ENCODE measurements at places on chromosomes 12 and 14.
A peak's percentile ranks its signal among the peaks of the same experiment; 100 is the strongest.

GRCh38 chr12:111411185-111411764, 5.6 kb downstream of the SH2B3 start:
- no peak for DNase-seq

DNA sequence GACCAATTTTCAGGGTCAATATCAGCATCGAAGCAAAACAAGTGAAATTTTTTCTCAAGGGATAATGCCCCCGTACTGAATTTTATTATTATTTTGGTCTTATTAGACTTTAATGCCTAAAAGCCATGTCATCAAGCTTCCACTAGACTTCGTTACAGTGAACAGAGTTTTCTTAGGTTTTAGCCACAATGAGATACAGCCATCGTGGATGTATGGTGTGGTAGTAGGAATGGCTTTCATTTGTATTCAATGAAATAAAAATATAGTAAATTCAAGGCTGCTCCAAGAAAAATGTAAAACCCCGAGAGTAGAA, 11.7 kb downstream of the TAOK3 start:
- no peak for DNase-seq

GRCh38 chr12:70721216-70721615, 84.0 kb upstream of the PTPRB start:
- no peak for DNase-seq

DNA sequence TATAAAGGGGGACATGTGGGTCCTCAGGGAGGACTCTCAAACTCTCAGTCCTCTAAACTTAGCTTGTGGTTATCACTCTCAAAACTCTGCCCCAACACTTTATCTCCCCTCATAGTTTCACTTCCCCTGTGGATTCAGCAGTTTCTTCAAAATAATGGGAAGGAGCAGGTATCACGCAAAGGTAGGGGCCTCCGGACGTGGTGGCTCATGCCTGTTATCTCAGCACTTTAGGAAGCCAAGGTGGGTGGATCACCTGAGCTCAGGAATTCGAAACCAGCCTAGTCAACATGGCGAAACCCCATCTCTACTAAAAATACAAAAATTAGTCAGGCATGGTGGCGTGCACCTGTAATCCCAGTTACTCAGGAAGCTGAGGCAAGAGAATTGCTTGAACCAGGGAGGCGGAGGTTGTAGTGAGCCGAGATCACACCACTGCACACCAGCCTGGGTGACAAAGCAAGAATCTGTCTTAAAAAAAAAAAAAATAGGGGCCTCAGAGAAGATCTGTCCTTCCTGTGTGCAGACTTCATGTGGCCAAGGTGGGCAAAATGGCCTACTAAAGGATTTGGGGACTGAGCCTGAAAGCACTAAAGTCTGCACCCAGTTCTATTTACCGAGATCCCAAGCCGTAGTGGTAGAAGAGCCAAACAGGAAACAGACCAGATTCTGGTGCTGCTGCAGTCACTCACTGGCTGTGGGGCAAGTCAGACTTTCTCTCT, 6.4 kb downstream of the ITGB7 start:
- DNase-seq = no peak

GRCh38 chr14:101823066-101823465, 61.6 kb downstream of the PPP2R5C start:
- no peak for DNase-seq

- DNase-seq = no peak
Observed at GRCh38 chr12:33994857-33995808, 27.2 kb upstream of the ALG10 start.

DNA sequence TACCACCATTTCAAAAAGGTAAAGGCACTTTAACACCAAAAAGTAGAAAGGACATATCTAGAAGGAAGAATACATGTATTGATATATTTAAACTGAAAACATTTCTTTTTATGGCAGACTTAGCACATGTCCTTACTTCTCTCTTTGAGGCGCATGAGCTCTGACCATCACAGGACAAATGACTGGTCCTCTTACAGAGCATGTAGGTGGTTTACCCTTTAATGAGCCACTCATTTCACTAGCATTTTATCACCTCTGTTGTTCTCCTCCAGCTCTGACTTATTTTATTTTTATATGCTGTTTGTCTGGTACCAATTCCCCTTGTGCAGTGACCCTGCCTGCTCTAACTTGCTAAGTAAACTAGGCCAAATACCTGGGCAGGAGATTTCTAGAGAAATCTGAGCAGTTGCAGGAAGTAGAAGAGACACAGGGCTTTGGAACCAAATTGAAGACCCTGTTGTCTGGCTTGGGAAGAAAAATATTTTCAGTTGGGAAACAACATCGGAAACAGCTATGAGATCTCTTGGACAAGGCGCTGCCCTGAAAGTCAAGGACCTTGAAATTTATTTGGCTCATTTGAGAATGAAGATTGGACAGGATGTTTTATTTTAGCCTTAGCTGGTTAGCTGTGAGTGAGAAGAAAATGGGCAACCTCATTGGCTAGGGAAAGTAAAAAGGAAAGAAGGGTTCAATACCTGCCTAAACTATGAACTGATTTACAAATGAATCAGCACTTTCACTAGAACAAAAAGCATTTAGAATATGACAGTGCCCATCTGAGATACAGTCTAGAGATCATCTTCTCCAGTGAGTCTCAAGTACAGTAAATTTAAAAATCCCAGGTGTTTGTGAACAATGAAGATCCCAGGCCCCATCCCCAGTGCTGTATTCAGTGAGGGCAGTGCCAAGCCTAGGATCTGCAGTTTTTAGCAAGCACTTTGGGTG, 374.4 kb downstream of the ZFP36L1 start:
- DNase-seq = no peak

- DNase-seq = no peak
Observed at GRCh38 chr14:37655418-37655817, 60.0 kb downstream of the TTC6 start.

DNA sequence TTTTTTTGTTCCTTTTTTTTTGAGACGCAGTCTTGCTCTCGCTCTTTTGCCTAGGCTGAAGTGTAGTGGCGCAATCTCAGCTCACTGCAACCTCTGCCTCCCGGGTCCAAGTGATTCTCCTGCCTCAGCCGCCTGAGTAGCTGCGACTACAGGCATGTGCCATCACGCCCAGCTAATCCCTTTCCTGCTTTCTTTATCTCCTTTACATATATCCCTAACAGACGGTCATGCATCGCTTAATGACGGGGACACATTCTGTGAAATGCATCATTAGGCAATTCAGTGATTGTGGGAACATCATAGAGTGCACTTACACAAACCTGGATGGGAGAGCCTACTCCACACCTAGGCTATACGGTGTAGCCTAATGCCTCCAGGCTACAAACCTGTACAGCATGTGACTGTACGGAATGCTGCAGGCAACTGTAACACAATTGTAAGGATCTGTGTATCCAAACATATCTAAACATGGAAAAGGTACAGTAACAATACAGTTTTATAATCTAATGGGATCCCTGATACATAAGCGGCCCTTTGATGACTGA, 32.8 kb downstream of the NOS1 start:
- DNase-seq = no peak

GRCh38 chr12:124856132-124856841, 7.4 kb downstream of the SCARB1 start:
- DNase-seq = no peak

- no peak for DNase-seq
Observed at GRCh38 chr12:42638697-42639096, 49.2 kb upstream of the PRICKLE1 start.

GRCh38 chr12:120439646-120440247, 1.8 kb downstream of the COX6A1 start:
- DNase-seq = no peak

- DNase-seq = peak; percentile 53
Observed at GRCh38 chr12:12022306-12022936, 48.3 kb upstream of the BCL2L14 start.

DNA sequence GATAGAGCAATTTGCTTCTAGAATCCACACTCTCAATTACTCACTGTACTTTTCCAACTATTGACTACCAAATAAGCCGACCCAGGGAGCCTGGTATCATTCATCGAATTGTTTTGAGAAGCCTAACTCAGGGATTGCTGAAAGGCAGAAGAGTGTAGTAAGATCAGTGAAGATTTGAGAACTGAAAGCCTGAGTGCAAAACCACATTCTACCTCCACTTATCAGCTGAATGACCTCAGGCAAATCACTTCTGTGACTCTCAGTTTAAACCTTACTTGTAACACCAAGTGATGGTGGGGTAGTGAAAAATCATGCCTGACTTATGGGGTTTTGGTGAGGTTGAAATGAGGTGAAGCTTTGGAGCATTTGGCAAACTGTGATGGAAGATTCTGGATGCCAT, 126.1 kb upstream of the MAX start:
- DNase-seq = no peak

DNA sequence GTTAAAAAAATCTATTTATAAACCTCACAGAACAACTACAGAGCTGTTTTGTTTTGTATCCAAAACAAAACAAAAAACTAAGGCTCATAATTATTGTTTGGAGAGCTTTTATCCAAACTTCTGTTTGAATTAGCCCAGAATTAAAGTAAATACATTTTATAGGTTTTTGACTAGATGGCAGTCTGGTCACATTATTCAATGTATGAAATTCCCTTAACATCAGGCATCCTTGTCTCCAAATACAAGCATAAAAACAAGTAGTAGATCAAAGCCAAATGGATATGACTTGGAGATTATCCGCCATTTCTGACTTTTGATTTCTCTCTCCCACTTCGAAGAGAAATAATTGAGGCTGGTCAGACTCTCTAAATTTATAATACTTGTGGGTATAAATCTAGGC, 63.5 kb downstream of the SLC38A1 start:
- DNase-seq = no peak

DNA sequence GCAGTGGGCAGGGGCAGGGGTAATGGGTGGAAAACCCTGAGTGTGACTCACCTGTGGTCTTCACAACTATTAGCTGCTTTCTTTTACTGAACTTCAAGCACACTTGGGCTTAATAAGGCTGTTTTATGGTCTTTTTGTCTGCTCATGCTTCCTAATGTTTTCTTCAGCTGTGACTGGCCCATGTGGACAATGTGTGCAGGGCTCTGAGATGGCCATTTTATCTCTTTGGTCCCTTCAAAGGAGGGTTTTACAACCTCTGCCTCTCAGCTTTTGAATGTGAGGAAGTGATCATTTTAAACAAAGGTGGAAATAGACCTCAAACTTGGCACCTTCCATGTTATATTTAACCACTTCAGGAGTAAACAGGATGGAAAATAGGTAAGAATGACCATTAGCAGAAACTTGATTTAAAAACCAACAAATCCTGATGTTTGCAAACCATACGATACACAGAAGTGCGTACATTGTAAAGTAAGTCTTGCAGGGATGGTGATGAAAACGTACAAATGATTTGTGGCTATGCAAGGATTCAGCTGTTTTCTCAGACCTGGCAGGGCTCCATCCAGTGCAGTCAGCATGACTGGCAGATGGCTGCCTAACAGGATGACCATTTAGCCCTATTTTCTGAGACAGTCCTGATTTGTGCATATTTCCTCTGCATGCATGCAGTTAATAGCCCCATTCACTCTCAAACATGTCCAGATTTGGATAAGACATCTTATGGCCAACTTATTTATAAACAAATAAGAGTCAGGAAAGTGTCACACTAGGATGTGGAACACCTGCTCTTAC, 103.2 kb downstream of the SLC38A4 start:
- DNase-seq = no peak

DNA sequence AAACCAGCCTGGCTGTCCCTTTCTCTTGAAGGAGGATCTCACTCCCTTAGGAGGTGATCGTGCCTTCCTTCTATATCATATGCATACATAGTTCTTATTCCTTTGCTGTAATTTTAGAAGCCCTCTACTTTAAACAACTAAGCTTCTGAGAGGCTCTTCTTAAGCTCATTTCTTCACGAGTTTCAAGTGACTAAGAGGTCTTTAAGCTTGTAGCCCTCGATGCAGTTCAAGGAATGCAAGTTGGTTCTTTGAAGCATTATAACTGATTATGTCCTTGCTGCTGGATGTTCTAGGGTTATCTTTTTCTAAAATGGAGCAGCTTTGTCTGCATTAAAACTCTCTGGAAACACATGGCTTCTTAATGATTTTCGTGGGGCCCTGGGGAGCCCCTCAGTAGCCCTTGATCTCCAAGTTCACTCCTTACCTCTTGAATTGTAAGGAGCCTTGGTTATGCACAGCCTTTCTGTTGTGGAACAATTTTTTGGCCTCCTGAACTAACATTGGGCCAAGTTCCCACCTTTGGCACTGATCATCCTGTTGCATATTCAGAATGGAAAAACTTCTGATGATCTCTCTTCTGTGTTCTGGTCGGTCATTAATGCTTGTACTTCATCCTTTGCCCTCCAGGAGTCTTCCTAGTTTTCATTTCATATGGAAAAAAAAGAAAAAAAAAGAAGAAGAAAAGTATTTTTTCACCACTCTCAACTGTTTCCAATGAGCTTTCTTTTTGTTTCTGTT, 12.6 kb downstream of the RASSF8 start:
- DNase-seq = no peak

DNA sequence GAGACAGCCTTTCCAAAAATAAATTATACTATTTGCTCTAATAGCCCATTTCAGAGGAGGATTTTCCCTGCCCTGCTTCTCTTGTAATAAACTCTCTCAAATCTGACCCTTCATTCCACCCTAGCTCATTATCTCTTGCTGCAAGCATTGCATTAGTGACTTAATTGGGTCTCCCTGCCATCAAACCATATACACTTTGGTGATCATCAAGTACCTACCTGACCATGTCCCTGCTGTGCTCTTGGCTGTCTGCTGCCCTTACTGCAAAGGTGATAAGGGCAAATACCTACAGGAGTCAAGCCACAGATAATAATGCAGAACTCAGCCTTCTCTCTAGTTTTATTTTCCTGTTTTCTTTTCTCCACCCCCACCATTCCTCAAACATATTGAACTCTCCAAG, 88.4 kb downstream of the LIN7A start:
- no peak for DNase-seq

DNA sequence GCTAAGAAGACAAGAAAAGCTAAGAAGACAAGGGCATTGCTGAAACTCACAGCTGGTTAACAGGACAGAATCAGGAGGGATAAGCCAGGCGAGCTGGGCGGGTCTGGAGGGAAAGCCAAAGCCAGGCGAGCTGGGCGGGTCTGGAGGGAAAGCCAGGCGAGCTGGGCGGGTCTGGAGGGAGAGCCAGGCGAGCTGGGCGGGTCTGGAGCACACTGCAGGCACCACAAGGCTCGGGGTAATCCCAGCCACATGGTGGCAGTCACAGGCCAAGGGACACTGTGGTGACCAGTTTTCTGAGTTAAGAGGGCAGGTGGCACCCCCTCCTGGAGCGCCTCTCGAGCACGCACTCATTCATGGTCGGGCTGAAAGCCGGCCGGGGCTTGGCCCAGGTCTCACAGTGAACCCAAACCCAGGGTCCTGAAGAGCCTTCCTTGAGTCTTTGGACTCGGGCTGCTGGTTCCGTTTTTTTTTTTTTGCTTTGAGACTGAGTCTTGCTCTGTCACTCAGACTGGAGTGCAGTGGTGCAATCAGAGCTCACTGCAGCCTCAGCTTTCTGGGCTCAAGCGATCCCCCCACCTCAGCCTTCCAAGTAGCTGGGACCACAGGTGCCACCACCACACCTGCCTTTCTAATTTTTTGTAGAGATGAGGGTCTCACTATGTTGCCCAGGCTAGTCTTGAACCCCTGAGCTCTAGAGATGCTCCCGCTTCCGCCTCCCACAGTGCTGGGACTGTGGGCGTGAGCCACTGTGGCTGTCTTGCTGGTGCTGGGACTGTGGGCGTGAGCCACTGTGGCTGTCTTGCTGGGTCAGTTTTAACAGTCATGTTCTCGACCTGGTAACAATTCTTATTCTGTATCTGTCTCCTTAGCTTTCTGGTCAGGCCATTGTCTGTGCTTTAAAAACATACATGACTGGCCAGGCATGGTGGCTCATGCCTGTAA, 40.2 kb downstream of the HSP90AA1 start:
- peak; percentile 94 for DNase-seq
